Fibroblast of lung (primary cell): ENCODE measurements at places on chromosomes 16 and 17. TPM values are rescaled to one million over a fixed set of nuclear protein-coding genes. Genes with fewer than 3 reads are reported as not detected.

DNA sequence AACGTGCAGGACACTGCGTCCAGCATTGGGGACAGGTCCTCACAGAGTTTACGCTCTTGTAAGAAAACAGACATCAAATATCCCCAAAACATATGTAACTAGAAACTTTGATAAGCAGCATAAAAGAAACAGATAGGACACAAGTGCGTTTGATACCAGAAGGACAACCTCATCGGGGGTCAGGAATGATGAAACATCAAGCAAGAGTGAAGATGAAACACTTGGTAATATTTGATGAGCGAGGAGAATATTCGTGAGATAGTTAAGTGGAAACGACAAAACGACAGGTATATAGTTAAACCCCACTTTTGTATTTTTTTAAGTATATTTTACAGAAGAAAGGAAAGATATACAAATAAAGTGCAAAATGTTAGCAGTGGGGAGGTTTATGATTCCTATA lies 55.9 kb downstream of the NXN start:
- DNase-seq: no peak

MPV17L gene
- 0.66 and 0.77 TPM in 2 replicates for total RNA-seq

- DNase-seq: peak; percentile 75
These were observed 16.4 kb upstream of the GLG1 start for GRCh38 chr16:74623214-74623838.

- no peak for DNase-seq
These were observed 240.7 kb downstream of the ZFHX3 start for GRCh38 chr16:72807245-72807644.

GRCh38 chr17:34248511-34249024 lies 6.5 kb upstream of the CCL2 start:
- peak; percentile 22 for DNase-seq

CCL17 gene
- total RNA-seq: not detected in 2 replicates

GRCh38 chr16:76386784-76387183 lies 109.6 kb downstream of the CNTNAP4 start:
- DNase-seq: no peak

AIPL1 gene
- total RNA-seq: under 0.01 TPM in 1 of 2 replicates, not detected in the other

DNA sequence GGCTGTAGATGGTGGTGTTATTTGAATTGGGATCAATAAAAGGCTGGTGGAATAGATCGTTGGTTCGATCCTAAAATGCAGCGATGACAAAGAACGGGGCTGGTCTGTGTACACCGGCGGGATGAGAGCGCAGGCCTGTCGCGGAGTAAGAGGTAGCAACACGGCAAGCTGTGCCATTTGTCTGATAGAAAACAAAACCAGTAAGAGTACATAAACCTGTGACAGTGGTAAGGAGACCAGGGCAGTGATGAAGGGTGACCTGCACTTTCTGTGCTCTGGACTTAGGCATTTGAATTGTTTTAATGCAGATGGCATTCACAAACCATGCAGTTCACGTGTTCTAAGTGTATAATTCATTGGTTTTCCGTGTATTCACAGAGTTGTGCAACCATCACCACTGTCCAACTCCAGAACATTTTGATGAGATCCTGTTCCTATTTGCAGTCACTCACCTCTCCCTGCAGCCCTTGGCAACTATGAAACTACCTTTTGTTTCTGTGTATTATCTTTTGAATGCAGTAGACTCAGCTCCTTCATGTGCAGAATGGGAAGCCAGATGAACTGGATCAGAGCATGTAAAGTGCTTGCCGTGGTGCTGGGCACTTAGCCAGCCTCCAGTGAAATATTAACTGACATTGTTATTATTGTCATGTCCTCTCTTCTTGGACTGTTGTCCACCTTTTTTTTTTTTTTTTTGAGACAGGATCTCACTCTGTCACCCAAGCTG lies 286.1 kb downstream of the SNX29 start:
- no peak for DNase-seq

DNA sequence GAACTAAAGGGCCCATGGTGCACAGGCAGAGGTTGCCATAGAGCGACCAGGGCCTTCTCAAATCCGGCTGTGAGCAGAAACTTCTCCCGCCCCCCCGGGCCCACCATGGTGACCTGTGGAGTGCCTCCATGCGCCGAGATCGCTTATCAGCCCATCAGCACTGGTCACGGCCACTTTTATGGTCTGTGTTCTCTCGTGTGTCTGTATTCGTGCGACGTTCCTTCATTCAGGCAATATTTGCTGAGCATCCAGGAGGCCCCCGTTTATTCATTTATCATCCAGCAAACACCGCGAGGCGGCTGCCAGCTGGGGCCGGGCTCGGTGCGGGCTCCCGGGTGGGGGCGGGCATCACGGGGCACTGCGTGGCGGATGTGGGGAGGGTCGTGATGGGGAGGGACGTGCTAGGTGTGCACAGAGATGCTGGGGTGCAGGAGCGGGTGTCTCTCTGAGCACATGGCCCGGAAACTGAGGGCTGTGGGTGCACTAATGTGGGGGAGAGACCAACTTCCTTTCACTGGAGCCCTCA lies 88.0 kb upstream of the CBX4 start:
- no peak for DNase-seq

HOXB1 gene
- not detected in 2 replicates for total RNA-seq
